ENCODE measurements at places on chromosomes 3 and 15.

GRCh38 chr3:138945709-138946662 is 951 bp downstream of the FOXL2 start:
- DNase-seq, result no peak

- no peak for DNase-seq
These were observed 11.9 kb upstream of the SH3GL3 start for GRCh38 chr15:83435202-83435601.

DNA sequence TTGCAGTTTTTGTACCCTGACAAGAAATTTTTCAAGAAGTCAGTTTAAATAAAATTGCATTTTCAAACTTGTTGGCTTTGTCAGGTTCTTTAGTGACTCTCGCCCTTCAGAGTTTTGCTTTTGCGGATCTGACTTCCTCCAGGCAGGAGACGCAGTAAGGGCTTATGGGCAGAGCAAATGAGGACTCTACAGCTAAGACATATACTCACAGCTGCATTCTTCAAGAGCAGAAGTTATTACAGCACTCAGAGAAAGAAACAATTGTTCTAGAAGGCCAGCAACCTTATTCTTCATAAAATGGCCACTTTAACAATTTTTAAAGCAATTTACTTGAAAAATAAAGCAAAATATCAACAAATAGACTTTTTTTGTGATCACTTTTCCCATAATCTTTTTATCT is 438.8 kb upstream of the THRB start:
- no peak for DNase-seq

DNA sequence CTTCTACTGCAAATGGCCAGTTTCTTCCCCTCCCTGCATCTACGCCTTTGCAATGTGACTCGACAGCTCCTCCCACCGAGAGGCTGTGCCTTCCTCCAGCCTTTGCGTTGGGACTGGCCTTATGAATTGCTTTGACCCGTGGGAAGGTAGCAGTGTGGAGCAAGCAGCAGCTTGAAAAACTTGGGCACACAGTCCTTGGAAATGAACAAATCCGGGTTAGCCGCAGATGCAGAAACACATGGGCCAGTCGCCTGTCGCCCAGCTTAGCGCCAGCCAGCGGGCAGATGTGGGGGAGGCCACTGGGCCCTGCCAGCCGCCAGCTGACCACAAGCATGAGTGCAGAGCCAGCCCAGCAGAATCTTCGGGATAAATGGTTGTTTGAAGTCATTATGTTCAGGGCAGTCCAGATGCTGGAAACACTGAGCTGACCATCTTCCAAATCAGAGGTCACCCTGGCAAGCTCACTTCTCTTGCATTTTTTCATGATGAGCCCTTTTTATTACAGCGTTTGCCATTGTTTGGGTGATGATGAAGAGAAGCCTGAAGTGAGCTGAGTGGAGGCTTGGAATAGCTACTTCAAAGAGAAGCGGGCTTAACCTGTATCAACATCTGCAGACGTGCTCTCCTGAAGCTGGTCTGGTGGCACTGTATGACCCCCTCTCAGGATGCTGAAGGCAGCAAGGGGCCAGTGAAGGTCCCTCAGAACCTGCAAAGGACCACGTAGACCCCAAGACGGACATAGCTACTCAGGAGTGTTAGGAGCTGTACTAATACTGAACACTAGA is 9.8 kb downstream of the SELENOS start:
- no peak for DNase-seq

DNA sequence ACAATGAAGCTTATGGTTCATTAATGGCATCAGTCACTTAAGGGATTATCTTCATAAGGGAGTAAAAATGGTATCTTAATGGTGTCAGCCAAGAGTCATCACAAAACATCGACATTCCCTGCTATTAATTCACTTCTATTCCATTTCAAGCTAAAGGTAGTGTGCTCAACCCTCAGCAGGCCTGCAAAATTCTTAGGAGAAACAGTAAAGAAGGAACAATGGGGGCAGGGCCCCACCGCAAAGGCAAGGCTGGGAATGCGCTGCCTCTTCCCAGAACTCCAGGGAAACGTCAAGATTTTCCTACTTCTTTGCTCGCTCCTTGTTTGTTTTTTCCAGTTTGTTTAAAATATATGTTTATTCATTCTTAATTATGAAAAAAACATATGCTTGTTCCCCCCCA is 187.3 kb upstream of the TSC22D2 start:
- no peak for DNase-seq
